Mucosa of descending colon (tissue), 3 donors: ENCODE measurements at places on chromosomes 6 and 20. TPM values are rescaled to one million over a fixed set of nuclear protein-coding genes. Genes with fewer than 3 reads are reported as not detected.

GRCh38 chr6:158067436-158068015 is 85.9 kb downstream of the SYNJ2 start:
- DNase-seq: no peak

BNIP5 gene
- 17.4 TPM for total RNA-seq

KIF25 gene
- 0.14 TPM for total RNA-seq

RPS21 gene
- 1,171 TPM for total RNA-seq

ERVFRD-1 gene
- 0.57 TPM for total RNA-seq

HSPA1L gene
- total RNA-seq: 1.2 TPM

GRCh38 chr6:167580619-167580911 is 246.1 kb upstream of the AFDN start:
- DNase-seq: no peak

TSBP1 gene
- total RNA-seq: not detected

DNA sequence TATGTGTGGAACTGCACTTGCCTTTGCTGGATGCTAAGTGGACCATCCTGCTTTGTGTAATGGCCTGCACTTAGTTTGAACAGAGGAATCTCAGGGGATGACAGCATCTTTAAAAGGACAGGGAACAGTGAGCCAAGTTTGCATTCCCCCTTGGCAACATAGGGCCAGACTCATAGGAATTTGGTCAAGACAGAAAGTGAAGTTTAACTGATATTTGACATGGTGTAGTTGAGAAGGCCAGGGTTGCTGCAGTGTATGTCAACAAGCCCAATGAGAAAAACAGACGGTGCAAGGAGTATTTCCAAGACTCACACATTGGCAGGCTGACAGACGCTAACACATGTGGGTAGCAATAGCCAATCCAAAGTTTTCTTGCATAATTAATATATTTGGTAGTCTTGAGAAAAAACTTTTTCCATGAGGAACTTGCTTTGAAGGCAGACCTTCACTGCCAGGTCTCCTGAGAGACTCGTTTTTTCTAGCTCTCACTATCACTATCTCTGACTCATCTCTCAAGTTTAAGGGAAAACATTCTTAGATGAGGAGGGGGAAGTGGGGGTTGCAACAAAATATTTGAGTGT is 213.8 kb downstream of the IBTK start:
- DNase-seq: no peak

GRCh38 chr6:113594726-113595125 is 262.4 kb upstream of the MARCKS start:
- no peak for DNase-seq

DNA sequence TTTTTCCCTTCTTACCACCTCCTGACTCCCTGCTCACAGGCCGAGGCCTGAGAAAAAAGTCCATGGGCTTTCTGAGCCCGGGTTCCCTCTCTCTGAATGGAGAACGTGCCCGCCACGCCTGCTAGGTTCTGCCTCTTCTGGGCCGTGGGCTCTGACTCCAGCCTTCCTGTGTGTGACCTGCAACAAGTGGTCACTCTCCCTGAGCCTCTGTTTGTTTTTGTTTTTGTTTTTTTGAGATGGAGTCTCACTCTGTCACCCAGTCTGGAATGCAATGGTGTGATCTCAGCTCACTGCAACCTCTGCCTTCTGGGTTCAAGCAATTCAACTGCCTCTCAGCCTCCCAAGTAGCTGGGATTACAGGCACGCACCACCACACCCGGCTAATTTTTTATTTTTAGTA is 17.9 kb upstream of the VSTM2L start:
- no peak for DNase-seq

GRCh38 chr6:77883851-77884250 is 231.0 kb downstream of the MEI4 start:
- no peak for DNase-seq

DNA sequence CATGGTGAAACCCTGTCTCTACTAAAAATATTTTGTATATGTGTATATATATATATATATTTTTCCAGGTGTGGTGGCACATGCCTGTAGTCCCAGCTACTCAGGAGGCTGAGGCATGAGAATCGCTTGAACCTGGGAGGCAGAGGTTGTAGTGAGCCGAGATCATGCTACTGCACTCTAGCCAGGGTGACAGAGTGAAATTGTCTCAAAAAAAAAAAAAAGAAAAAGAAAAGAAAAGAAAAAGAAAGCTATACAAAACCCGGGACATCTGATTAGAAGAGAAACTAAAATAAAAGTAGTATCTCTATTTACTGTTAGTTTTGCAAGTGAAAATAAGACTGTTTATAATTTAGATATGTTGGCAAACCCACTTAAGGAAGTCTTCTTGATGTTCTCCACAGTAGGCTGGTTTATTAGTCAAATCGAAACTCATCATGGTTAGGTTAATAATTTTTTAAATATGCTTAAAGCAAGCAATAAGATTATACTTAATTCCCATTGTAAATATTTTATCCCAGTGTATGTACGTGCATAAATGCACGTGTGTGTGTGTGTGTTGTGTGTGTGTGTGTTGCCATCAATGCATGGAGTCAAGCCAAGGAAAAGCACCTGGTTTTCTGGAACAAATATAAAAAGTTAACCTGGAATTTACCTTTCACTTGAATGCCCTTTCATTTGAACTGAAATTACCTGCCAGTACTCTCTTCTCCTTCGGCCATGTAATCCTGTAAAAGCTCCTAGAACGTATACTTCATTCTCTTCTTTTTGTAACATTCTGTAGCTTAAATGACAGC is 7.1 kb downstream of the VNN2 start:
- DNase-seq: no peak

- DNase-seq: peak; percentile 81
Measured at GRCh38 chr20:34861386-34862084, 11.1 kb downstream of the GGT7 start.

GRCh38 chr20:61963149-61963548 is 102.5 kb downstream of the TAF4 start:
- no peak for DNase-seq

- DNase-seq: no peak
Measured at GRCh38 chr6:71229477-71229876, 59.1 kb upstream of the OGFRL1 start.

DNA sequence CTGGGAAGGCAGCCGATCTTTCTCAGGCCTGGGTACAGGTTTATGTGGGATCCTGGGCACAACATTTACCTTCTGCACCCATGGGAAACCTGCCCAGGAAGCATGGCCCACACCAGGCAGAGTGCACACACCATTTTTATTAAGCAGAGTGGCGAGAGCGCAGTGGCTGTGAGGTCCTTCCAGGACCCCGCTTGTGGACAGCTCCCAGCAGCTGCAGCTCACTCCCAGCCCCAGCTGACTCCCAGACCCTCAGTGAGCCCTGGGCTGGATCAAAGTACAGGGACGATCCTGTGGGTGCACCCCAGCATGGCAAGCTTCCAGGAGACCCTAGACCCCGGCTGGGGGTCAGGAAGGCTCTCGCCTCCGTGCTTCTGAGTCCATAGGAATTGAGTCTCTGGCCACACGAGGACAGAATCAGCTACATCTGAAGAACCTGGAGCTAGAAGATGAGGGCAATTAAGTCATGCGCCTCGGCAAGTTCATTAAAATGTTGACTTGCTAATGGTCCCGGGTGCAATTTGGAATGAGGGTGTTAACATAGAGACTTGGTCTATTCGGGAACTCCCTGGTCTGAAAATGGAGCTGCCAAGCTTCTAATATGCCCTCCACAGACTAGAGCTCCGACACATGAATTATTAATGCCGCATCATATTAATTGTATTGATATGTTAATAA is 65.4 kb upstream of the SLCO4A1 start:
- no peak for DNase-seq

- no peak for DNase-seq
Measured at GRCh38 chr6:7668936-7669335, 57.0 kb upstream of the BMP6 start.

GRCh38 chr6:166545156-166546034 is 41.1 kb downstream of the RAMACL start:
- no peak for DNase-seq

GRCh38 chr20:50995506-50995905 is 27.4 kb downstream of the KCNG1 start:
- no peak for DNase-seq

TMEM74B gene
- 0.38 TPM for total RNA-seq

- DNase-seq: no peak
Measured at GRCh38 chr6:169286961-169287360, 33.3 kb upstream of the THBS2 start.

GRCh38 chr6:87241304-87241703 is 81.1 kb upstream of the SMIM8 start:
- no peak for DNase-seq

- no peak for DNase-seq
Measured at GRCh38 chr6:154648888-154649205, 84.4 kb upstream of the SCAF8 start.

- no peak for DNase-seq
Measured at GRCh38 chr20:9260027-9260426, 191.1 kb downstream of the PLCB4 start.

CARMIL1 gene
- total RNA-seq: 44.8 TPM

- no peak for DNase-seq
Measured at GRCh38 chr6:29992807-29993206, 50.5 kb downstream of the HLA-A start.

BMP5 gene
- 3.4 TPM for total RNA-seq

- DNase-seq: no peak
Measured at GRCh38 chr20:64074963-64075362, 4.4 kb downstream of the RGS19 start.

MROH8 gene
- 1.4 TPM for total RNA-seq

GRCh38 chr6:83592770-83593394 is 80.5 kb downstream of the PRSS35 start:
- DNase-seq: no peak

GRCh38 chr6:71402096-71402495 is 113.5 kb downstream of the OGFRL1 start:
- no peak for DNase-seq

- no peak for DNase-seq
Measured at GRCh38 chr6:121998631-121999030, 400.8 kb upstream of the HSF2 start.

DNA sequence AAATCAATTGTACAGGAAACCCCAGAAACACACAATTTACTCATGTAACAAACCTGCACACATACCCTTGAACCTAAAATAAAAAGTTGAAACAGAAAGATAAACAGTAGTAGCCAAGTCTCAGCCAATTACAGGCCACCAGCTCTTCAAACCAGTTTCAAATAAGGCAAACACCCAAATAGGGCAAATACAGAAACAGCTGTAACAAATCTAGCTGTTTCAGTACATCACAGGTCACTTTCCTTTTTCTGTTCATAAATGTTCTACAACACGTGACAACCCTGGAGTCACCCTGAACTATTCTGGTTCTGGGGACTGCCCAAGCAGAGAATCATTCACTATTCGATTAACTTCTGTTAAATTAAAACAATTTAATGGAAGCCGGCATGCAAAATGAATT is 329.0 kb downstream of the GJA1 start:
- no peak for DNase-seq

- no peak for DNase-seq
Measured at GRCh38 chr6:39144481-39145173, 29.6 kb upstream of the SAYSD1 start.

DNA sequence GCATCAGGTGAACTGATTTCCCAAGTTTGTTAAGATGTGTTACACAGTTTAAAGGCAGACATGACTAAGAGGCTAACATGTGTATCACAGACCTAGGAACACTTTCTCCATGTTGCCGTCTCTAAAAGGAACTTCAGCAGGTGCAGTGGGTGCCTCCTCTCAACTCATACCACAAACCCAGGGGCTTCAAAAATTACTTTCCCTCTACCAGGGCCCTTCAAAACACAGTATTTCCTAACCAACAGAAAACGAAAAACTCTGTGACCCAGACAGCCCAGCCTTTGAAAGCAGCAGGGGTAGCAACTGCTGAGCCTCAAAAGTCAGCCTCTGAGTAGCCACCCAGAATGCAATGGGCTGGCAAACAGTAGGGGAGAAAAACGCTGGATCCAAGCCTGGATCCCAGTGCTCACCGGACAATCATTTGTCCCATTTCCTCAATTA is 28.5 kb downstream of the B4GALT5 start:
- no peak for DNase-seq
